Non-pigmented ciliary epithelial cell (primary cell): ENCODE measurements at places on chromosomes 5 and 9.

DNA sequence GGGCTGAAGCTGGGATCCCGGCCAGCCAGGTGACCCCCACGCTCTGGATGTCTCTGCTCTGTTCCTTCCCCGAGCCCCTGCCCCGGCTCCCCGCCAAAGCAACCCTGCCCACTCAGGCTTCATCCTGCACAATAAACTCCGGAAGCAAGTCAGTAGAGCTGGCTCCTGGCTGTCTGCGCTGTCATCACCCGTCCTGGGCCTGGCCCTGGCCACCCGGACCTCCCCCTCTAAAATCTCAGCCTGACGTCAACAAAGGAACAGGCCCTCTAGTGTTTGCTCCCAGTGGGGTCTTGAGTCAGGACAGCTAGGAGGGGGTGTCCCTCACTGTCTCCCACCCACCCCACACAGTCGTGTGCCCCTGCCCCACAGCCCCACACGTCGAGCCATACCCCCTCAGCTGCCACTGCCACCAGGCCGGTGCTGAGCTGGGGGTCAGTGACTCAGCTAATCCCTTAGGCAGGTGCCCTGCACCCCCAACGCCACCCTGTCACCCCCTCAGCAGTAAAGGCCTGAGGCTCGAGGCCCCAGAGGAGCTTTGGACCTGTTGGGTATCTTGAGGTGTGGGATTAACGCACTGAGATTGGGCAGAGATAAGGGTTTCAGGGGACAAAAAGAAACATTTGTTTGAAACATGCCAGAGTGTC lies 1.1 kb upstream of the LCNL1 start:
- no peak for DNase-seq

DNA sequence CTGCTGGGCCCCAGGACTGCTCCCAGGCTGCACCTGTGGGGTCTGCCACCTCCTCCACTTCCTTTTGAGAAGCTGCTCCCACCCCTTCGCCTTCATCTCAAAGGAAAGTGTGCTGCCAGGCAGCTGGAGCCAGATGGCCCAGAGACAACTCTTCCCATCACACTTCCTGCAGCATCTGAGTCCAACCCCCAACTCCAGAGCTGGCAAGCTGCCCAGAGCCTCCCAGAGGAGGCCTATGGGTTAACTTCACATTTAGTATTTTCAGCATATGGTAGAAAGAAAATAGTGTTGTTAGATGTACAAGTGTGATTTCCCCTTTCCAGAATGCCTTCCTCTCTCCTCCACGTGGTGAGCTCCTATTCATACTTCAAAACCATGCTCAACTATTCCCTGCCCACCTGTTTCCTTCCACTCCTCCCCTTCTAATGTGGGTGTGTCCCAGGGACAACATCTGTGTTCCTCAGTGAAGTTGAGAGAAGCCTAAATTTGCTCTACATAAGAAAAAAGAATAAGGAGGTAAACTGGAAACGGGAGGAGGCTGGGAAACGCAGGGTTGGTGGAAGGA lies 38.6 kb upstream of the KCNMB1 start:
- DNase-seq: no peak

DNA sequence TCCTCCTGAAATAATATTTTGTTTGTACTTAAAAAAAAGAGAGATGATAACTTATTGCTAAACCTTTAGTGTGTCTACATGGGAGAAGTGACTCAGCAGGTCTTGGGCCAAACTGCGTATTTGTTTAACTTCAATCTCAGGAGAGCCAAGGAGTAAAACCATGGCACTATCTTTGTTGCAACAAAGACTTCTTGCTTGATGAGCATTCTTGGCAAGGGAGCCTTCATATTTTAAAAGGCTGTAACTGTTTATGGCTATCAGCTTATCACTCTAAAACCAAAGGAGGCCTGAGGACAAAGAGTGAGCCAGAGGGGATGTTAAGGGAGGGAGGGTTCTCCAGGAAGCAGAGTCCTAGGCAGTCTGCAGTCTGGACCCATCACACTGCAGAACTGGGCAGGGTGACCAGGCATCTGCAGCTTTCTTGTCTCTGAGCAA lies 216.2 kb upstream of the S1PR3 start:
- DNase-seq: peak; percentile 96

DNA sequence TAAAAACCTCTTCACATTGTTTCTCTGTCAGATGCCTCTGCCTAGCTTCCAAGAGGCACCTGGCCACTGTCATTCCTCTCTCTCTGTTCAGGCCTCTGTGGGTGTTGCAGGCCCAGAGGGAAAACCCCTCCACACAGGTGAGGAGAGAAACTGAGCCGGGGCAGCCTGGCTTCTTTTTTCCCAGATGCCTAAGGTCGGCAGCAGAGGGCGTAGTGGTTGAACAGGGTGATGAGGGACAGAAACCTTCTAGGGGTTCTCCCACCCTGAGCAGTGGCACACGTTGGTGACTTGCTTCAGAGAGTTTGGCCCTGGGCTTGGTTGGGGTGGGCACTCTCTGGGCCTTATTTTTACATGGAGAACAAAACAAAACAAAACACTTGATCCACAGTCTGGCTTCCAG lies 12.2 kb downstream of the IL9 start:
- DNase-seq: no peak

DNA sequence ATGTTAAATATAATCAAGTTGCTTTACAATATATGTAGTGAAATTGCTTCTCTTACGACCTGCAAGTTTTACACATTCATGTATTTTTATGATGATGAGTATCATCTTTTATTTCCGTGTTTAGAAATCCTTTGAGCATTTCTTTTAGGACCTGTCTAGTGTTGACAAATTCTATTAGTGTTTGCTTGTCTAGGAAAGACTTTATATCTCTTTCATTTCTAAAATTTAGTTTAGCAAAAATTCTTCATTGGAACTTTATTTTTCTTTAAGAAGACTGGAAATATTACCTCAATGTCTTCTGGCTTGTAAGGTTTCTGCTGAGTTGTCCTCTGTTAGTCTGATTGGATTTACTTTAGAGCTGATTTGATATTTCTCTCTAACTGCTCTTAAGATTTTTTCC lies 920.9 kb upstream of the CTNND2 start:
- DNase-seq: no peak

GRCh38 chr9:121990600-121991306 lies 102.4 kb downstream of the TTLL11 start:
- DNase-seq: no peak

DNA sequence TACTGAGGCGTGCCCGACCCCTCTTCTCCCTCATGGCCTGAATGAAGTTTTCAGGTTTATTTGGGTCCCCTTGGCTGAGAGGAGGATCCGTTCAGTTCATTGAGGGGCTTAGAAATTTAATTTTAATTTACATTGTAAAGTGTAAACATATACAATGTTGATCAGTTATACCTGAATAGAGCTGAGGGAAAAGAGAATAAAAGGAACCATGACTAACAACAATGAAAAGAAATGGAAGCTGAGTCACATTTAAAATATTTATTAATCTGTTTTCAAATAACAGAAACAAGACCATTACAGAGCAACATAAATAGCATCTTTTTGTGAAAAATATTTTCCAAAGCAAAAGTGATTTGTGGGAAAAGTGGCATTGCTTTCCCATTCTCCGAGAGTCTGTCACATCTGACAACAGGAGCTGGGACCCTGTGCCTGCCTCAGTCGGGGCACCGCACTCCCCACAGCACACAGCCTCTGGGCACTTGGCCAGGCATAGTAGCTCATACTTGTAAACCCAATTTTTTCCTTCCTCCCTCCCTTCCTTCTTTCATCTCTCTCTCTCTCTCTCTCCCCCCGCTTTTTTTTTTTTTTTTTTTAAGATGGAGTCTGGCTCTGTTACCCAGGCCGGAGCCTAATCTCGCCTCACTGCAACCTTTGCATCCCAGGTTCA lies 28.7 kb downstream of the PROP1 start:
- no peak for DNase-seq
